ENCODE measurements at places on chromosomes 7 and 10.

GRCh38 chr10:98363220-98363619 is 51.8 kb downstream of the PYROXD2 start:
- H3K4me3 ChIP-seq, result no peak overlapping the region
- DNase-seq, result no peak
- no peak overlapping the region for H3K27ac ChIP-seq
- no peaks in the 10 kb centered on the region for H3K36me3 ChIP-seq
- H3K27me3 ChIP-seq, result no peaks in the 10 kb centered on the region

GRCh38 chr10:79047875-79048638 is 20.7 kb upstream of the ZMIZ1 start:
- no peak for DNase-seq
- no peak overlapping the region for H3K4me3 ChIP-seq
- H3K4me1 ChIP-seq, result peaks cover 2% of the 10 kb centered on the region
- H3K36me3 ChIP-seq, result no peaks in the 10 kb centered on the region

- DNase-seq, result peak; percentile 99
- no peak overlapping the region for H3K4me3 ChIP-seq
- H3K27me3 ChIP-seq, result no peaks in the 10 kb centered on the region
- no peaks in the 10 kb centered on the region for H3K36me3 ChIP-seq
These were observed 9.3 kb downstream of the NOD1 start for GRCh38 chr7:30469303-30469702.

DNA sequence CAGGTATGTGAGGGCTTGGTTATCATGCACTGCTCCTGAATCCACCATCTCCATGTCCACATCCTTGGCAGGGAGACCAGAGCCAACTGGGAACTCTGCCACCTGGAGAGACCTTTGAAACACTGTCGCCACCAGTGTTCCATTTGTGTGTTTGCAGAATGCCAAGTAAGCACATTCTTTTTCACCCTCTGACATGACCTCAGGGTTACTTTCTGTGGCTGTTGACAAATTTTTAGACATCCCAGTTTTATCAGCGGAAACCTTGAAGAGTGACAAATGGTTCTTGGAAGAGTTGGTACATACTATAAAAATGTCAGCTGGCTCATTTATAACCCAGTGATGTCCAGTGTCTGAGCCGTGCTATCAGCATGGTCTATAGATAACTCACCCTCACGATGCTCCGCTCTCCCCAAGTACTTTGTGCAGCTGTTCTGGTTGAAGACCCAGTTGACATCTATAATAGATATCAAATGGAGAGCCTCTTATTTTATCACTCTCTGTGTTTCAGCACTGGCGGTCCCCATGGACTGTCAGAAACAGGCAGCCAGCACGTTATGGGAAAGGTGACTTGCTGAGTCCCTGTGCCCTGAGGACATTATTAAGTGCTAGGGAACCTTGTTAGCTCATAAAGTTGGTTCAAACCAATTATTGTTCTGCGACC is 563.1 kb upstream of the GALNT17 start:
- no peaks in the 10 kb centered on the region for H3K36me3 ChIP-seq
- H3K4me3 ChIP-seq, result no peak overlapping the region
- no peaks in the 10 kb centered on the region for H3K4me1 ChIP-seq
- no peak overlapping the region for H3K27ac ChIP-seq
- H3K27me3 ChIP-seq, result no peaks in the 10 kb centered on the region

- no peak overlapping the region for H3K4me3 ChIP-seq
- H3K36me3 ChIP-seq, result peaks cover 6% of the 10 kb centered on the region
- DNase-seq, result peak; percentile 87
- no peak overlapping the region for H3K27ac ChIP-seq
- peaks cover 16% of the 10 kb centered on the region for H3K4me1 ChIP-seq
These were observed 10.7 kb downstream of the XPNPEP1 start for GRCh38 chr10:109912335-109913281.

DNA sequence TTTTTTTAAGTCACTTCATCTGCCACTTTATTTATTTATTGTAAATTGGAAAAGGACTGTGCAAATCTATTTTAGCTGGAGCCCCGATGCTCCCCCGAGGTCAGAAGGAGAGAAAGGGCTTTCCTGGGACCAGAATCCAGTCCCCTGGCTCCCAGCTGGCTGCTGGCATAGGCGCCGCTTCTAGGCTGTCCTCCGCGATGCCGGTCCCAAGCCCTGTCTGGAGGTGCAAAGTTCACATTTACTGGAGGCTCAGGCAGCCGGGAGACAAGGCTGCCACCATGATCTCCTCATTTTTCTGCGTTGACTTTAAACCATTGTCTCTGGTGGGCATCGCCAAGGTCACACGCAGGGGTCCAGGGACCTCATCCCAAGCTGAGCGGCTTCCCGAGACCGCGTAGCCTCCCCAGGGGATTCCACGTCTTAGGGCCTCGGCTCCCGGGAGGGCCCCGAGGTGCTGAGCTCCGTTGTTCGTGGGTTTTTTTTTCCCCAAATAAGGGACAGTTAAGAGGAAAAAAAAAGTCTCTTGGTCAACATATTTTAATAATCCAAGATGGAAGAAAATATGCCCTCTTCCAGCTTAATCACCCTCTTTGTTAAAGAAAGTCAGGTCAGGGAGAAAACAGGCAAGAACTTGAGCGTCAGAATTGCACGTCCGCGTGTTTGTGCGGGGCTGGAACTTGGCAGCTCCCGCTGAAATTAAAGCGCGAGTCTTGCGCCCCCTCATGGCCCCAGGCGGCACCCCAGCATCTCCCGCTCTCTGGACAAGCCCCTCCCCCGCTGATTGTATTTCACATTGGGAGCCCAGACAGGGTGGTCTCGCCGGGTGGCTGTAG is 11.9 kb downstream of the RGR start:
- no peaks in the 10 kb centered on the region for H3K4me1 ChIP-seq
- no peak overlapping the region for H3K4me3 ChIP-seq
- H3K27ac ChIP-seq, result no peak overlapping the region
- peaks cover 29% of the 10 kb centered on the region for H3K27me3 ChIP-seq
- DNase-seq, result peak; percentile 51

GRCh38 chr10:93071674-93072224 is 1.9 kb upstream of the CYP26A1 start:
- no peak overlapping the region for H3K27ac ChIP-seq
- H3K27me3 ChIP-seq, result peaks cover 97% of the 10 kb centered on the region
- H3K4me1 ChIP-seq, result peaks cover 6% of the 10 kb centered on the region
- no peak overlapping the region for H3K4me3 ChIP-seq
- no peak for DNase-seq

DNA sequence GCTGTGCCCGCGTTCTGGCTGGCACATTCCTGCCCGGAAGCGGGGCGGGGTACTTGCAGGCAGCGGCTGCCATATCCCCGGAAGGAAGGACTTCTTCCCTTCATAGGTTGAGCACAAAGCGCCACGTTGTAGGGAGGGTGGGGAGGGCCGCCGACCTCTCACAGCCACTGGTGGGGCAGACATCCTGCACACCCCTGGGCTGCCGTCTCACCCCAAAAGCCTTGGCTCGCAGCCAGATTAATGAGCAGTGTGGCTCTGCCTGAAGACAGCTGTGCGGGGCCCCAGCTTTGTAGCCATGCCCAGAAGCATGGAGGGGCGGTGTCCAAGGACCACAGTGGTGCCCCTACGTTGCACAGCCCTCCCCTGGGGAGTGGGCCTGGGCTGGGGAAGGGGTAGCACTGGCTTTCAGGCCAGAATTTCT is 54.3 kb upstream of the DPYSL4 start:
- H3K27ac ChIP-seq, result no peak overlapping the region
- H3K4me1 ChIP-seq, result no peaks in the 10 kb centered on the region
- H3K27me3 ChIP-seq, result peaks cover 5% of the 10 kb centered on the region
- no peaks in the 10 kb centered on the region for H3K36me3 ChIP-seq

DNA sequence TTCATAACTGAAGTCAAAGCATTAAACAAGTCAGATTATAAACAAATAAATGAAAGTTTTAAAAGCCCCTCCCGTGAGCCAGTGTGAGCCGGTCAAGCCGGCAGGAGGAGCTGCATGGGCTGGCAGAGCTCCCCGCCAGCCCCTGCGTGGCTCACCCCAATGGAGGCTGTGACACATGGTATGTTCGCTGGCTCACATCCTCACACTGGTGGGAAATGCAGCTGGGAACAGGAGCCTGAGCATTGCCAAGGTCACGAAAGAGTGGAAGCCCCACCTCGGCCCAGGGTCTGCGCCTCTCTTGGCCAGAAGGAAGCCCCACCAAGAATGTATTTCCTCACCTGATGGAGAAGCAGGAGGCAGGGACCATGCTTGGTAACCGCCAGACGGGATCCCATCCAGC is 261.7 kb upstream of the TCERG1L start:
- no peak overlapping the region for H3K27ac ChIP-seq
- H3K36me3 ChIP-seq, result no peaks in the 10 kb centered on the region
- H3K4me3 ChIP-seq, result no peak overlapping the region
- no peaks in the 10 kb centered on the region for H3K4me1 ChIP-seq
- no peaks in the 10 kb centered on the region for H3K27me3 ChIP-seq
- DNase-seq, result no peak

DNA sequence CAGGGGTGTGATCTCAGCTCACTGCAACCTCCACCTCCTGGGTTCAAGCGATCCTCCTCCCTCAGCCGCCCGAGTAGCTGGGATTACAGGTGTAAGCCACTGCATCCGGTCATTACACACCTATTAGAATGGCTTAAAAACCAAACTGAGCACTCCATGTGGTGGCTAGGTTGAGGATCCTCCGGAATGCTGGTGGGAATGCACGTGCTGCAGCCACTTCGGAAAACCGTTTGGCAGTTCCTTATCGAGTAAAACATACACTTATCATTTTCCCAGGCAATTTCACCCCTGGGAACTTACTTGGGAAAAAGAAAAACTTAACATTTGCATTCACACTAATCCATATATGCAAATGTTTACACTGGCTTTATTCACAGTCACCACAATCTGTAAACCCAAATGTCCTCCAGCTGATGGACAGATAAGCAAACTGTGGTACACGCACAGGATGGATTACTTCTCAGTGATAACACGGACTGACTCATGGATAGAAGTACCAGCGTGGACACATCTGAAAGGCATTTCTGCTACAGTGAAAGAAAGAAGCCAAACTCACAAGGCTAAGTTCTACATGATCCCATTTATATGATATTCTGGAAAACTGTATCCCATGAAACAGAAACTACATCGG is 20.4 kb downstream of the RFC2 start:
- H3K4me1 ChIP-seq, result peaks cover 9% of the 10 kb centered on the region
- peaks cover 32% of the 10 kb centered on the region for H3K36me3 ChIP-seq
- H3K4me3 ChIP-seq, result no peak overlapping the region
- peak; percentile 99 for DNase-seq
- peak overlapping the region; percentile 48 for H3K27ac ChIP-seq

DNA sequence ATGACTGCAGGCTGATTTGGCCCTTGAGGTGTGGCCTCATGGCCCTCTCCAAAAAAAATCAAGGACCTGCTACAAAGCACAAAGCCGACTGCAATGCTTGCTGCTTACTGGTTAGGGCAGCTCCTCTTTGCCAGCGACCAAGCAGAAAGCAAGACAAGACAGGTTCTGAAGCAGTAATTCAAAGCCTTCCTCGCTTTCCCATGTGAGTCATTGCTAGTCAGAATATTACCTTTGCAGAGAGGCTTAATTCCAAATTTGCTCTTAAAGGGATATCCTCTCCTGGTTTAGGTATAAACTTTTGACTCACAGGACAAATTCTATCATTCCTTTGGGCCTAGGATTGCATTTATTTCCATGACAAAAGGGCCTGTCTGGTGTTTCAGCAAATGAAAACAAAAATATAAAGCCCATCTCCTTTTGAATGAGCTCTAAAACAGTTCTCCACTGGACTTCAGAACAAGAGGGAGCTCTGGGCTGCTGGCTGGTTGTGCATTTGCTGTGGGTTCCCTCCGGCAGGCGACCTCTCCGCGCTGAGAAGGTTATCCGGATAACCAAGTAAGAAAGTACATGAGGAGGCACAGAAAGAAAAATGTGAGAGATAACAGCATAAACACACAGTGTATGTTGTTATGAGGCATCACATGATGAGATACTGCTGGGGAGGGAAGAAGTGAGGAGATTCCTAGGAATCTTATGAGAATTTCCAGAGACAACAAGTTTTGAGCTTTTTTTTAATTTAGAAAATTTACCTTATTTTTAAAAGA is 90.8 kb downstream of the EGFR start:
- peaks cover 40% of the 10 kb centered on the region for H3K4me1 ChIP-seq
- no peaks in the 10 kb centered on the region for H3K36me3 ChIP-seq
- peak overlapping the region; percentile 34 for H3K27ac ChIP-seq
- H3K4me3 ChIP-seq, result no peak overlapping the region
- no peaks in the 10 kb centered on the region for H3K27me3 ChIP-seq

DNA sequence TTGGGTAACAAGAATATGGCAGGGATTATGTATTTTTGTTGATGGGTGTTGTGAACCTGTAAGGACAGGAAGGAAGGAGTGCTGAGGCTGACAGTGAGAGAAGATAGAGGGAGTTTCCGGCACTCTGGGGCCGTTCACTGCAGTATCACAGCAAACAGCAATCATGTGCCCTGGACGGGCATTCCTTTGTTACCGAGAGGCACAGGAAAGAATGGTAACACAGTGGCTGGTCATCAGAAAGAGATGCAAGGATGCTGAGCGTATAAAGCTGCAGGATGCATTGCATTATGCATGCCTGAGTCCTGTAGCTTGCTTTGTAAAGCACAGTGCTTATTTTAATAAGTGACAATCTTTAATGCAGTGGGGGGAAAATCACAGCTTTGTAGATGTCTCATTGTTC is 286.8 kb downstream of the RPS24 start:
- H3K27ac ChIP-seq, result no peak overlapping the region
- H3K36me3 ChIP-seq, result no peaks in the 10 kb centered on the region
- H3K4me1 ChIP-seq, result peaks cover 3% of the 10 kb centered on the region
- no peak overlapping the region for H3K4me3 ChIP-seq

DNA sequence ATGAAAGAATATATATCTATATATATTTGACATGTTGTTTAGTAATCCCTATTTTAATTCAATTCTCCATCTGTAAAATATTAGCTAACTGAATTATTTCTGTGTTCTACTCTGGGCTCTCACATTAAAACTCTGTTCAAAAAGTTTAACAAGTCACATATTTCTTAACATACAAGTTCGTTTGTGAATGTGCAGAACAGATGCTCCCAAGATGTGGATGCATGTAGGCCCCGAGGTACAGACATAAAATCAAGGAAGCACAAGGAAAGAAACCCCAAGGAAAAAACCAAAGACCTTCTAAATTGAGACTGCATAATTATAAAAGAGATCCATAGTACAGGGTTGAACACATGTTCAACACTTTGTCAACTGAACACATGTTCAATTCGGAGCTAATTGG is 175.1 kb downstream of the LRRTM3 start:
- H3K4me3 ChIP-seq, result no peak overlapping the region
- DNase-seq, result no peak
- H3K27me3 ChIP-seq, result no peaks in the 10 kb centered on the region
- H3K27ac ChIP-seq, result no peak overlapping the region
- no peaks in the 10 kb centered on the region for H3K4me1 ChIP-seq
- no peaks in the 10 kb centered on the region for H3K36me3 ChIP-seq

Data from IMR-90 (cell line).